Activated CD4-positive, alpha-beta T cell treated with anti-CD3 and anti-CD28 coated beads, Interleukin-2, amount 50 U/mL, for 4 hours (primary cell): ENCODE measurements at places on chromosomes 1 and 21.
A peak's percentile ranks its signal among the peaks of the same experiment; 100 is the strongest.

DNA sequence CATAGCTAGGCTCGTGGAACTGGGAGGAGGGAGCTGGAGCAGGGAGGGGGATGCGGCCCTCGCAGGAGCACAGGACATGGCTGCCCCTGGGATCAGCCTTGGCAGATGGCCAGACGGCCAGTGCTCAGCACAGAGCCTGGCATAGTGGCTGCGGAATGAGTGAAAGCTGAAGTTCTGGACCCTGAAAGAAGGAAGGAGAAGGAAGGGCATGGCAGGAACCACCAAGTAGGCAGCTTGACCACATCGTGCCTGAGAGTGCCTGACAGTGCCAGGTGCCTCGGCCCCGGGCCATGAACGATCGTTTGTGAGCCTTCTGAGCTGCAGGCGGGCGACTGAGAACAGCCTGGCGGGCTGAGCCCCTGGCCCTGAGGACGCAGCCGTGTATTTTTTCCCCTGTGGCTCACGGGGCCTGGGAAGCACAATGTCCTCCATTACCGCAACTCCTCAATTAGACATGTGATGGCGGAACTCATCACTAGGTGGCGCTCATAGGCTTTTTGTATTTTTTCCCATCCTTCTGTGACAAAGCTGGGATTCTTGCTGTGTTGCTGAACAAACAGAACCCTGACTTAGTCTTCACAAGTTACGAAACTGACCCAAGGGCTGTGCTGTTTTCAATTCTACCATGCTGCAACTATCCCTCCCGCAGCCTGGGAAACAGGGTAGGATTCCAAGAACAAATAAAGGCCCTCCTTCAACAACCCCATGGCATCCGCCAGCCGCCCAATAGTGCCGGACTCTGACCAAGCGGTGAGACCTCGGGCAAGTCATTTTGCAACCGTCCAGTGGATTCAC is 29.9 kb upstream of the TMEM61 start:
- peak; percentile 34 for DNase-seq

GRCh38 chr1:145985502-145986439 is 10.6 kb downstream of the TXNIP start:
- DNase-seq = no peak

GRCh38 chr1:51956528-51957509 is 33.7 kb downstream of the RAB3B start:
- DNase-seq = no peak

GRCh38 chr1:221439747-221440501 is 302.0 kb downstream of the DUSP10 start:
- peak; percentile 21 for DNase-seq

DNA sequence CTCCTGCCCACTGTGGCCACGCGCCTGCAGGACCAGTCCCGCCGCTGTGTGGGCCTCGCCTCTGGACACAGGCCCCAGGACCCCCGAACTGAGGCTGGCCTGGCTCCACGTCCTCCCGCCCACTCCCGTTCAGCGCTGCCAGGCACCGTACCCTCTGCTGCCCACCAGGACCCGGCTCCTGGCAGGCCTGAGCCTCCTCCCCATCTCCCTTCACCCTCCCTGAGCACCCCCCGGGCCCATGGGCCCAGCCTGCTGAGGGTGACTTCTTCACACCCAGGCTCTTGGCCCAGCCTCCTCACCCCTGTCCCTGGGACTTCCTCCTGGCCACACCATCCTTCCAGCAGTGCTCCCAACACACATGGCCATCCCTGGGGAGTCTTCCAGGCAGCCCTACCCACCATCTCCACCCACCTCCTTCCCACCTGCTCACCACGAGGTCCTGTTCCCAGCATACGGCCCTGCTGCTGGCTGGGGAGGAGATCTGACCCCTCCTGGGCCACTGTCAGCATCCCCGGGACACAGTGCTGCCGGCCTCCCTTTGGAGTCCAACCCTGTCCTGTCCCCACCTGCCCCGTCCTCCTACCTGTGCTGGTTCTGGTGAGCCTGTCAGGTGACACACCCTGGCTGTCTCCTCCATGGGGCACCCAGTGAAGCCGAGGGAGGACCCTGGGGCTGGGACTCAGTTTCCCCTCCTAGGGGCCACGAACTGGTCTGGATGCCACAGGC is 53.7 kb downstream of the SLX9 start:
- DNase-seq = no peak
